ENCODE measurements at places on chromosomes 6 and 20.

DNA sequence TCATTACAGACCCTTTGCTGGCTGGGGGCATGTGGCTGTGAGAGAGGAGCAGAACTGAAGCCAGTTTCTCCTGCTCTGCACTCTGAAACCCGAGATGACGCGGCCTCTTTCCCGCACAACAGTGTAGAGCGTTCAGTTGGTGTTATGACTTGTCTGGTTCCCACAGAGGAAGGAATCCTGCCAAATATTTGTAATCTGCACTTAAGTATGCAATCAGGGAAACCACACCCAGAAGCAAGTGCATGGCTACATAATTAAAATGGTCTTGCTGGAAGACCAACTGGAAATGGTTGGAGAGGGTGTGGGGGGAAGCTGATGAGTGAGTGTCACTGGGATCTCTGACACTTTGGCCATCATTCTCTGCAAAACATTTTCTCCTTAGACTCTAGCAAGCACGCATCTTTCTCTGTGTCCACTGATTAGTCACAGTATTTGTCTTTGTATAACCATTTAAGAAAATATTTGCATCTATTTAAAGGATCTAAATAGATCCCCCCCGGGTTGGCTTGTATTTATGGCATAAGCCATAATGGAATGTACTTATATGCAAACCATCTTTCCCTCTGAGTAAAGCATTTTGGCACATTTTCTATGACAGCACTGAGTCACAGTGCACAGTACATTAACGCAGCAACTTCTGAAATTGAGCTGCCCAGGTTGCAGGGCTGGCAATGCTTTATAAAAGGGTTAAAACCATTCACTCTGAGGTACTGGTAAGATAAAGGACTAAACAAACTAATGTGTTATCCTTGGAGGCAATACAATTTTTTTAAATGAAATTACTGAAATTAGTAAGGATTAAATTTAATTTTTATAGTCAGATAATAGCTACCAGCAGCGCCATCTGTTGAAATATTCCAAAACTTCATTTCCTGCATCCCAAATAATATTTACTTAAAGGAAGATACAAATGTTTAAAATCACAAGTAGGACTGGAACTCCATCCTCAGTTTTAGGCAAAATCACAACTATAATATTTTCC is 76.7 kb downstream of the FOXC1 start:
- DNase-seq = no peak

- no peak for DNase-seq
These were observed 6.3 kb upstream of the LBP start for GRCh38 chr20:38339997-38340396.

DNA sequence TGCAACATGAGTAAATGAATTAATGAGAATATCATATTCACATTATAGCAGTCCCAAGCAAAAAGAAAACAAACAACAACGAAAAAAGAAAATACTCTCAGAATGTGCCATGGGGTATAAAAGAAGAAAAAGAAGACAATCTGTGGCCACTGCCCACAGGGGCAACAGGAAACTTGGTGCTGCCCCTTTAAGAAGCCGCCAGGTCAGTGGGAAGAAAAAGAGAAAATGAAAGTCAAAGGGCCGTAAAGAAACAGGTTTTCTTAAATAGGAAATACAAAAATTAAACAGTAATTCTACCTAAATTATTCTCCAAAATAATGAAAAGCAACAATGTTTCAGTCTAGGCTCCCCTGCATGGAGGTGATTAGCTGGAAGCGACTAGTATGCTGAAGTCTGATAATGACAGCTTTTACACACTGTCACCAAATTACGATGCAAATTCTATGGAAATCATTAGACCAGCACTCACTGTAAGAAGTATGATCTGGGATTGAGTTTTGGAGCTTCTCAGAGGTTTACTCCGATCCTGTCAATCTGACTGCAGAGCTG is 23.6 kb downstream of the GMDS start:
- no peak for DNase-seq

GRCh38 chr6:140138311-140139010 is 764.0 kb upstream of the CITED2 start:
- DNase-seq = no peak

DNA sequence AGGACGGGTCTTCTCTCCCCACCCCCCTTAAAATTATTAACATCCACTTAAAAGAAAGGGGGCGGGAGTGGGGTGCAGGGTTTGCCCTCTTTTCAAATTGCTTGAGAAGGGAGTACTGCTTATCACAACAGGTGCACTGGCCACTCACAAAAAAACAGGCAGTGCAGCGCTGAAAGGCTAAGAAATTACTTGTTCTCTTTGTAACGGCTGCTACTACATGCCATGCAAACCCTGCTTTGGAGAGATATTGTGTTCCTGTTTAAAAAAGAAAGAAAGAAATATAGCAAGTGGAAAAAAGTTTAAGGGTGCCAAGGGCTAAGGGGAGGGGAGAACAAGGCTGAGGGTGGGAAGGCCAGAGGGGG is 312.7 kb upstream of the JARID2 start:
- no peak for DNase-seq

DNA sequence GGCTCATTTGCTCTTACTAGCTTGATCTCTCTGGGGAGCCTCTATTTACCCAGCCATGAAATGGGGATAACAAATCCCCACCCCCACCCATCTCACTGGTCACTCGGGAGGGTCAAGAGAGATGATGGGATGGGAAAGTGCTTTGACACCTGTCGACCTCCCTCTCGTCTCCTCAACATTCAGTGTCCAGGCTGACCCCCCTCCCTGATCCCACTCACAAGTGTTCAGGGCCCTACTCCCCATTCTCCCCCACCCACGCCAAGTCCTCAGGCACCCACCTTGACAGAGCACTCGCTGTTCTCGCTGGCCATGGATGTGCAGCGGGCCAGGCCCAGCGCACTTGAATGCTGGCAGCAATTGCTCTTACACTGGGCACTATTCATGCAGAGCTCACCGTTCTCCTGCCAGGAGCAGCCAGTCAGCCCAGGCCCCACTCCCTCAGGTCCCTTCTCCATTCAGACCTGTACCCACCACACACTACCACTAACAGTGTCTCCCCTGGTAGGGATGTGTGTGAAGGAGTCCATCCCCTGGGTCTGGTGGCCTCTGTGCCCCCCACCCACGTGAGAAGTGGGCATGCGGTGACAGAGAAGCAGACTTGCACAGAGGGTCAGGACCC is 1.6 kb downstream of the CLPS start:
- DNase-seq = no peak

DNA sequence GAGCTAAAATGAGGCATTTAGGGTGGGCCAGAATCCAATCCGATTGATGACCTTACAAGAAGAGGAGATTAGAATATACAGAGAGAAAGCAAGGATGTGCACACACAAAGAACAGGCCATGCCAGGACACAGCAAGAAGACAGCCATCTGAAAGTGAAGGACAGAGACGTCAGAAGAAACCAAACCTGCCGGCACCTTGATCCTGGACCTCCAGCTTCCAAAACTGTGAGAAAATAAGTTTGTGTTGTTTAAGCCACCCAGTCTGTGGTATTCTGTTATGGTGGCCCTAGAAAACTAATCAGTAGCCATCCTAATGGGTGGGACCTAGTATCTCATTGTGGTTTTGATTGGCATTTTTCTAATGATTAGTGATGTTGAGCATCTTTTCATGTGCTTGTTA is 39.7 kb upstream of the ME1 start:
- DNase-seq = no peak

- DNase-seq = no peak
These were observed 164.6 kb downstream of the ZNF217 start for GRCh38 chr20:53428996-53429395.

GRCh38 chr20:51583073-51583472 is 40.6 kb upstream of the NFATC2 start:
- no peak for DNase-seq

GRCh38 chr6:70813885-70814284 is 143.0 kb downstream of the B3GAT2 start:
- DNase-seq = no peak

GRCh38 chr6:41964201-41964887 is 22.7 kb upstream of the CCND3 start:
- DNase-seq = no peak

DNA sequence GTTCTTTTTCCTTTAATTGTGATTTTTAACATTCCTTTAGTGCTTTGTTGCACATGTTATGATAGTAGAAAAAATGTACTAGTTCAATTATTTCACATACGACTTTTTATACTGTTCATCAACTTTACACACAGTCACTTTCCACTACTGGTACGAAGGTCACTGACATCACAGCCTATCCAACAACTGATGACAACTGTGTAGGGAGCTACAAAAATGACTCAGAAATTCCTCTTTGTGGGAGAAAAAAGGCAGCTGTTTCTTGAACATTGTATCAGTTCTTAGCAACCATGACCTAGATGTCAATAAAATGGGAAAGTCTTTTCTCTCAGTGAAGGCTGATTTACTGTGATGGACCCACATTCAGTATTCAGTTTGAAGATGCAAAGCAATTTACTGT is 7.0 kb upstream of the ID4 start:
- DNase-seq = no peak

DNA sequence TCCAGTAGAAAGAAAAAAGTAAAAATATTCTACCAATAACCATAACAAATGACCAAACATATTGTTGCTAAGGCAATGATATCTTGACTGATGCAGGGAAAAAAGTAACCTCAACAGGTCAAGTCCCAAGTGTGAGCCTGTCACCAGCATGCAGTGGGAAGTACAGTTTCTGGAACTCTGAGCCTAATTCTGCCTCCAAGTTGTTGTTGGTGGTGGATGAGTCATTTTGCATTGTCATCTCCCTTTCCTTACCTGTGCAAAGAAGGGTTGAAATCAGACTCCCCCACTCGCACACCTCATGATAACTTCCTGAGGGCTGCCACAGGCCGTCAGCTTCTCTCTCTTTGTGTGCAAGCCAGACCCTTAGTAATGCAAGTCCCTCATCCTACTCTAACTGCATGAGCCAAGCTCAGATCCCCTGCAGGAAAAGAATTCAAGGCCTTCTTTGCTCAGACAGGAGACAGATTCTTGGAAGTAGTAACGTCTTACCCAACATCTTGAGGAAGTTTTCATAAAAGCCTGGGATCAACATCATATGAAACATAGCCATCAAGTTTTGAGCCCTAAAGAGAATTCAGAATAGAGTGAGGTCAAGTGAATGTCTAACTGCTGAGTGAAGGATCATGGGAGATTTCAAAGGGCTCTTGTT is 207.6 kb upstream of the FOXA2 start:
- no peak for DNase-seq

GRCh38 chr20:34401741-34402455 is 38.8 kb downstream of the ITCH start:
- DNase-seq = no peak

DNA sequence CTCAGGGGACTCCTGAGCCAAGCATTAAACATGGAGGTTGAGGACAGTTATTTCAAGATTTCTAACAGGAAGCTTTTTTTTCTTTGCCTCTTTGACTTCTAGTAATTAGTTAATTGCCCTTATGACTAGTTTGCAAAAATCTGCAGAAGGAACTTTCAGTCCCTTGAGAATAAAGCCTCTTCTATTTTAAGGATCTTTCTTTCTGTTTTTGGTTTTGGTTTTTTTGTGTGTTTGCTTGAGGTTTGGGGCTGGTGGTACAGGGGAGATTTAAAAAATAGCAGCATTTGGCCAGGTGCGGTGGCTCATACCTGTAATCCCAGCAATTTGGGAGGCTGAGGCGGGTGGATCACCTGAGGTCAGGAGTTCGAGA is 259.3 kb downstream of the BMP7 start:
- DNase-seq = no peak

DNA sequence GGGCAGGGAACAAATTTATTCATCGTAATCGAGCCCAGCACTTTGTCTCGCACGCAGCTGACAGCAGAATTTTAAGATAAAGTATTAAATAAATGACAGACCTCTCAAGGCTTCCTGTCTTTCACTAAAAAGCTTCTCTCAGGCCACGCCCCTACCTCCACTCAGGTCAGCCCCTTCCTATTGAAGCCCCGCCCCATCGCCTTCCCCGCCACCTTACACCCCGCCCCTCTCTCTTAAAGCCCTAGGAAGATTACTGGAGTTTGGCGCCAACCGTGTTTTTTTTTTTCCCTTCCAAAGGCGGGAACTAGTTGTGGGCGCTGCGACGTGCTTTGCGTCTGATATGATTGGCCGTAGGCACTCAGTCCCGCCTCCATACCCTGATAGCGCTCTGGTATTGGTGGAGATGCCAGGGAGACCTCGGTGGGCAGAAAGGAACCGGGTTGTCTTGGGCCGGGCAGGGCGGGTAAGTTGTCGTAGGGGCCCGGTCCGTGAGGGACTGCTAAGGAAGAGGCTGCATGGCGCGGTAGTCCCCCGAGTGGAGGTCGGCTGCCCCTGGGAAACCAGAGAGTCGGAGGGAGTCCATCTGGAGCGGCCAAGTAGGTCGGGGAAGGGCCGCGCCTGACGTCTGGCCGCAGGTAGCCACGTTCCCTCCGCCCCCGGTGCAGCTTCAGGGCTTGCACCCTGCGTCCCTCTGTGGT is at the start of gene CASP8AP2:
Gene CASP8AP2, plus strand, starts transcription at position 409 of the 698 bp plus-strand sequence.
- DNase-seq = peak; percentile 94

- DNase-seq = no peak
These were observed 272.8 kb upstream of the SLC35B3 start for GRCh38 chr6:8707956-8708772.

DNA sequence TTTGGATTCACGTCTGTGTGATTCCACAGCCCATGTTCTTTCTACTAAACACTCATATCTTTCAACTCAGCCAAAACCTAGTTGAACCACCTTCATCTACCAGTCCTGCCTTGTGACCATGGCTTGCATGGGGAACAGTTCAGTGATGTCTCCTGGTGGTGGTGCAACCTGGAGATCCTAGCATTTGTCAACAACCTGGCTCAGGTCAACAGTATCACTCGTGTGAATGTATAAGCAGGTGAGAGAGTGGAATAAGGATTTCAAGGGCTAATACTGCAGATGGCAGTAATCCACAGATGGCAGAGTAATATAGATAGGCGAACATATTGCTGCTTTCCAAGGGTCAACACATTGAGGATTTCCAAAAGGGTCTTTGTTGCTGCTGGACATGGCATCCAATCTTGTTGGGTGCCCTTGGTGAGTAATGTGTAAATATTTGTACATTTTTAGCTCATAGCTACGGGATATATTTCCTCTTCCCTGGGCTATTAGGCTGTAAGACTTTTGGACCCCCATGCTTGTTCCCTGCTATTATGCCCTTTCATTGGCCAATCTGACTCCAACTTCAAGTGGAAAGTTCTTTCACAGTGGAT is 13.4 kb downstream of the PBOV1 start:
- no peak for DNase-seq

DNA sequence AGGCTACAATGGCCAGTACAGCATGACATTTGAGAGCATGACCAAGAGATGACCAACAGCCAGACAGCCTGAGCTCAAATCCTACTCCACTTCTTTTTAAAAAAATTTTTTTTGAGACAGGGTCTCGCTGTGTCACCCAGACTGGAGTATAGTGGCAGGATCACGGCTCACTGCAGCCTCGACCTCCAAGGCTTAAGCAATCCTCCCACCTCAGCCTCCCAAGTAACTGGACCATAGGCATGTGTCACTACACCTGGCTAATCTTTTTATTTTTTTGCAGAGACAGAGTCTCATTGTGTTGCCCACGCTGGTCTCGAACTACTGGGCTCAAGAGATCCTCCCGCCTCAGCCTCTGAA is 42.9 kb downstream of the NOL4L start:
- no peak for DNase-seq

DNA sequence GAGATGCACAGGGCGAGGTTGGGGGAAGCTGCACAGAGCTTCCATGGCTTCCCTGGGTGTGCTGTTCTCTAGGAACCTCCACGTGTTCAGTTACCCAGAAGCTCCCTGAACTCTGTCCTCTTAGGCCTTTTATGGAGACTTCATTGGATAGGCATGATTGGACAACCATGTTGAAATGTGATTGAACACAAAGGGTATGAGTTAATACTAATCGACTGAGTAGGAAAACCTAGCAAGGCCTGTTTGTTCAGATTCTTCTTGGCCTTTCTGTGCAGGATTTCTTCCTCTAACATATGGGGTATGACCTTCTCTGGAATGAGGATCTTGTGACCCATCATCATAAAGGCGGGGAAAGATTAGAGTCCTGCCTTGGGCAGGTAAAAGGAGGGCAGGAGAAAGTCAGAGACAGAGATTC is 70.7 kb upstream of the SMIM29 start:
- DNase-seq = no peak

Data from stimulated activated CD4-positive, alpha-beta T cell treated with anti-CD3 and anti-CD28 coated beads, Interleukin-12 subunit alpha, Interleukin-12 subunit beta, amount 100 ng/mL, for 24 hours (primary cell).